ENCODE measurements at places on chromosomes 12 and 14.

- DNase-seq, result peak; percentile 15
These were observed 488.5 kb upstream of the TBX3 start for GRCh38 chr12:115172521-115172920.

GRCh38 chr14:90508536-90509254, 111.9 kb downstream of the CALM1 start:
- DNase-seq, result no peak

DNA sequence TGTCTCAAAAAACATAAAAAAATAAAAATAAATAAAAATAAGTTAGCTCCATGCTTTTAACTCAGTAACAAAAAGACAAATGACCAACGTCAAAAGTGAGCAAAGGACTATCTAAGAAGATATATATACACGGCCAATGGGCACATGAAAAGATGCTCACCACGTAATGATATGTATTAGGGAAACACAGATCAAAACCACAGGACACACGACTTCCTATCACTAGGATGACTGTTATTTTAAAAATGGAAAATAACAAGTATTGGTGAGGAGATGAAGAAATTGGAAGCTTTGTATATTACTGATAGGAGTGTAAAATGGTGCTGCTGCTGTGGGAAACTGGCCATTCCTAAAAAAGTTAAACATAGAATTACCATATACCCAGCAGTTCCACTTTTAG, 20.2 kb upstream of the P2RX7 start:
- DNase-seq, result no peak

GRCh38 chr12:3107071-3107583, 29.9 kb downstream of the TSPAN9 start:
- peak; percentile 89 for DNase-seq

GRCh38 chr14:57847706-57848105, 18.2 kb downstream of the SLC35F4 start:
- DNase-seq, result no peak

Data from choroid plexus epithelial cell (primary cell).